ENCODE measurements at places on chromosomes 7 and 10.
A peak's percentile ranks its signal among the peaks of the same experiment; 100 is the strongest.

DNA sequence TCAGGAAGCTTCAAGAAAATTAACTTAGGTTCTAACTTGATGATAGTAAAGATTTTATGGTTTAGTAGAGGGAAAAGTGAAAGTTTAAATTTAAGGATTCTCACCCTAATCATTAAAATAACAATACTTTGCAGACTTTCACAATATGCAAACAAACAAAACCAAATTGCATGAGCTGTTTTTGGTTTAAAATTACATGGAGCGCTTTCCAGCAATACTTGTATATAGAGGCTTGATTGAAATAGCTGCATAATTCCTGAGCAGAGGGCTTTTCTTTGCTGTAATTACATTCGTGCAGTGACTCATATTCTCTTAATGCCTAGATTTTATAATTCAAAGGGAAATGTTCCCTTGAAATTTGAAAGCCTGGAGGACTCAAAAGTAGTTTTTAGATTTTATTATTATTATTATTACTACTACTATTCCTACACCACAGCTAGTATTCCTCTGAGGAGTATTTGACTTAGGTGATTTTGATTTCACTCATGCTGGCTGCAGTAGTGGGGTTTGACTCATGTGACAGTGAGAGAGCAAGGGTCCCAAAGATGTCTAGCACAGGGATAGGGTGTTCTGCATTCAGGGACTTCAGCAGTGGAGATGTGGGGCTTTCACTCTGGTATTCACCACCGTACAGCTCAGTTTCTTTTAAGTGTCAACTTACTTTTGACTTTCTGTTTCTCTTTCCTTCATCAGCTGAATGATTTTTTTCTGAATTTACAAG, 138.1 kb downstream of the ADAM22 start:
- no peak for DNase-seq

- no peak for DNase-seq
These were observed 33.9 kb downstream of the PTTG1IP2 start for GRCh38 chr7:90503367-90503766.

DNA sequence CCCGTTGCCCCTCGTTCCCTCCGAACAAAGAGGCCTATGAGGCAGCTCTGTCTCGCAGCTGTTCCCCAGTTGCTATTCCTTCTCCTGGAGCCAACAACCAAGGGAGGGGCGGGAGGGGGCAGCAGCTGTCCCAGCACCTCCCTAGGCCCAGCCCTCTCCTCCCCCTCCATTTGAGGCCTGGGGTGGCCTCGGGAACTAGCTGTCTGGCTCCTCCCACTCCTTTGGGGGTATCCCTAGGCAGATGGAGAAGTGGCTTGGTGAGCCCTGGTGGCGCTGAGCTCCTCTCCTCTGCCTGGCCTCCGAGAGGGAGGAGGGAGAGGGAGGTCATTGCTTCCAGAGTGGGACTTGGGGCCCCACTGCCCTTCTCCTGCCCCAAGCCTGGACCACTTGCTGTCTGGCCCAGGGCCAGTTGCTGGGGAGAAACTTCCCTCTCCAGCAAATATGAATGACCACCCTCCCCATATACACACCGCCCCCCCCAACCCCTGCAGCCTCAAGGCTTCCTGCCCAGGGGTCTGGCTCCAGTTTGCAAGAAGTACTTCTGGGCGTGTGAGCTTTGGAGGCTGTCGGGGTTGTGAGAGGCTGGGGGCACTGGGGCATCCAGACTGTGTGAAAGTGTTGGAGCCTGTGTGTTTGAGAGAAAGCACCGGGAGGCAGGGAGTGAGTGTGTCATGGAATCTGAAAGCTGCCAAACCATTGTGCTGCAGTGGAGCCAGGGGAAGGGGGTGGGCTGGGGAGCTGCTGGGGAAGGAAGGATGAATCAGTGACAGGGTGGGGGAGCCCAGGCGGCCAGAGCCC, 3.1 kb downstream of the FLNC start:
- DNase-seq: no peak

- no peak for DNase-seq
These were observed 82.9 kb downstream of the WDFY4 start for GRCh38 chr10:48767373-48768143.

DNA sequence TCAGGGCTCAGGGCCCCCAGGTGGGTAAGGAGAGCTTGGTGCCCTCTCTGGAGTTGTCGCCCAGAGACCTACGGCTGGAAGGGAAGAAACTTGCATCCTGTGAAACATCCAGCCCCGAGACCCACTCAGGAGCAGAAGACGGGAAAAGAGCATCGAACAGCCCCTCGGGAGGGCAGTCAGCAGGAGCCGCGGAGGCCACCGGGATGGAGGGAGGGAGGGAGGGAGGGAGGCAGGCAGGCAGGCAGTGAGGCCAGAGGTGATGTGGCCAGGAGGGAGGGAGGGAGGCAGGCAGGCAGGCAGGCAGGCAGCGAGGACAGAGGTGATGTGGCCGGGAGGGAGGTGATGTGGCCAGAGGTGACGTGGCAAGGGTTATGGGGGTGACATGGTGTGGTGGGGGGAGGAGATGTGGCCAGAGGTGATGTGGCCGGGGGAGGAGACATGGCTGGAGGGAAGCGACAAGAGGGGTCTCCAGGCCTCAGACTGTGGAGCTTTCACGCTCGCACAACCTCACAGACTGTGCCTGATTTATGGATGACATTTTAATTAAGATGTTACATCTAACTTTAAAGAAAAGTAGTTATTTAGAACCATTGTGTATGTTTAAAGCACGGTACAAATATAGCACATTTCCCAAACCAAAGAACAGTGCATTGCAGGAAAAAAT, 141.1 kb downstream of the DIP2C start:
- no peak for DNase-seq

DNA sequence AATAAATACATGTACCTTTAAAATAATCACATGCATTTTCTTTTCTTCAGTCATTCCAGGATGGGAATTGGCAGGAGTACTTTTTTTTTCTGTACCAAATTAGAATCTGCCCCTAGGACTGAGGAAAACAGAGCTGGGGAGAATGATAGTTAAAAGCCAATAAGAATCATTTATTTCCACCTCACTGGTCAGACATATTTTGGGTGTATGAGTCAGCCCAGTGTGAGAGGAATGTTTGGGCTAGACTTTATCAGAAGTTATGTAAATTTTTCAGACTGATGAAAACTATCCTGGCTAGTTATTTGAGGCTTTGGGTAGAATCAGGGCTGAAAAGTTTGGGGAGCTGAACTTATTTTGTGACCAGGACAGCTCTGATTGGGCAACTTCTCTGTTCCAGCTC, 303.1 kb upstream of the NPSR1 start:
- no peak for DNase-seq

GRCh38 chr7:101870361-101871062, 53.1 kb downstream of the CUX1 start:
- DNase-seq: peak; percentile 38

DNA sequence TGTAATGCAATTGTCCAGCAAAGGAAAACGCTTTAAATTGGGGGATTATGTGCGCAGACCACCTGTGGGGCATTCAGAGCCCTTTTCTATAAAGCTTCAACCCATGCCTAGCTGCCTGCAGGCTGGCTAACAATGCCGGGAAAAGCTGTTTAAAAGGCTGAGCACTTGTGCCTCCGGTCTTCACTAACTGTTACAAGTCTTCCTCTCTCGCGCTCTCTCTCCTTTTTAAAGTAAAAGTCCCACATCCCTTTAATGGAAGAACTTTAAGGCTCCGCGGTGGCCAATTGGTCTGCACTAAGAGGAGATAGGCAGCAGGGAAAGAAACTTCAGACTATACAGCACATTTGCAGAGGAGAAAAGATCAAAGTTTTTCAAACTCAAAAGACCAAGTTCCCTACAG, 4.6 kb downstream of the FZD8 start:
- no peak for DNase-seq

- no peak for DNase-seq
These were observed 136.5 kb upstream of the UNC5B start for GRCh38 chr10:71075759-71076472.
